ENCODE measurements at places on chromosomes 11 and 22.
A peak's percentile ranks its signal among the peaks of the same experiment; 100 is the strongest.

DNA sequence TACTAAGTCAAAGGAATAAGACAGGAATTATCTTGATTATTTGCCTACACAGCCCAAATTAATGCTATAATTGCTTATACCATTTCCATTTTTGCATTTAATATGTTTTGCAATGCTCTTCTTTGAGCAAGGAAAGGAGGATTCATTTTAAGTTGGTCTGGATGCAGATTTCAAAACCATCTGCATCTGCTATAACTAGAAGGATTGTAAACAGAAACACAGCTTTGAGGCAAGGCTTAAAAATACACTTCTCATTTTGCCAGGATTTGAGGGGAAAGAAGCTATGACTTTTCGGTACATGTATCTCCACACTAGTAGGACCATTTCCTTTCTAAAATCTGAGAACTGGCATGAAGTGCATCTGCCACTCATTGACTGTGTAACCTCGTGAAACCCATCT, 95.9 kb upstream of the MTNR1B start:
- DNase-seq = no peak

DNA sequence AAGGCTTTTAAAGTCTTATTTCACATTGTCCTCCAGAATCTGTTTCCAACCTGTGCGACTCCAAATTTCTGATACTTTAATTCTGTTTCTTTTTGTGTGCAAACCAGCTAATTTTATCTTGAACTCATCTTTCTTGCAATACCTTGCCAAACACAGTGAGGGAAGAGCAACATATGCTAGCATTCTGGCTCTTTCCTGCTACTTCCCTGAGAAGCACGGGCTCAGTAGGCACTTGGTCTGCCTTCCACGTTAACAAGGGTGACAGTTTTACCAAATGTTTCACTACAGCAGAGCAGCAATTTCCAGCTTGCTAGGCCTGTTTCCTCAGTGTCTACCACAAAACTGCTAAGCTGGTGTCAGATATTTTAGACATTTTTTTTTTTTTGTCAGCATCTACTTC, 405.8 kb downstream of the NTM start:
- no peak for DNase-seq

GRCh38 chr11:126456783-126457542, 101.5 kb downstream of the ST3GAL4 start:
- no peak for DNase-seq

DNA sequence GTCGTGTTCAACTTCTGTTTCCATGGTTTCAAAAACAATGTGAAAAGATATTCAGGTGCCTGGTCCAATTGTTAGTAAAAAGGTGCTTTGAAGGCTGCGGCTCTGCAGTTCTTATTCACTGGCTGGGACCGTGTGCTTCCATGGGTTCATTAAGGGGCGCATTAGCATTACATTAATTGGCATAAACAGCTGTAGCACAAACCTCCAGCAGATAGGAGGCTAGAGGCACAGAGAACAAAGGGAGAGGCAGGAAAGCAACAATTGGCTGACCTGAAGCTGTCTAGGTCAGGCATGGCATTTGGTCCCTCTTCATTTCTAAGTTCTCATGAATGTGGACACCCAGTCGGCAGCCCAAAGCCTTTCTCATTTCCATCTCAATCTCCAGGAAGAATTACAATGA, 16.6 kb downstream of the PAK1 start:
- no peak for DNase-seq

DNA sequence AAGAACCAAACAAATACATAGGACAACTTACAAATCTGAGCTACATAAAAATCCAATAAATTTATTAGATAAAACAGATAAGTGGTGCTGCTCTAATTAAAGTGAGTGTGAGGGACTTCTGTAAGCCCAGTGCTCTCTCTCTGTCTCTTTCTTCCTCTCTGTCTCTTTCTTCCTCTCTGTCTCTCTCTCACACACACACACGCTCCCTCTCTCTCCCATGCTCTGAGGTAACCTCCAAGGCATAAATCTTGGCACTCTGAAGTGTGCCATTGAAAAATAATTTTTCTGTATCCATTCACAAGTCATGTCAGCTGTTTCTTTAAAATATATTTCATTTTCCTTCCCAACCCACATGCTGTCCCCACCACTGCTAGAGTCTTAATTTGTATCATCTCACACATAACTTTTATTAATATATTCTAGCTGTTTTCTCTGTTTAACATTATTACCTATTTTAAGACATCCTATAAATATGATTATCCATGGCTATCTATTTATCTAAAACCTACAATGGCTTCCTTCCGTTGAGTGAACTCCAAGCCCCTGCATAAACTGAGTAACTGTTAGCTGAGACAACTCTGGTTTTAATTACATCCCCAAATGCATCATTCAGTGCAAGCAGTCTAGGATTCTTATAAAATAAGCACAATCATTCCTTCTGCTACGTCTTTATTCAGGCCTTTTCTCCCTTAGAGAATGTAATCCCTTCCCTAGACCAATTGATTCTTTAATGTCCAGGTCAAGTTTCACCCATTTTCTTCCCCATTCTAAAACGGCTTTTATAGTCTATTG, 57.4 kb upstream of the SLC5A12 start:
- no peak for DNase-seq

GRCh38 chr11:128244871-128245270, 342.5 kb downstream of the ETS1 start:
- DNase-seq = no peak

- DNase-seq = peak; percentile 35
Observed at GRCh38 chr11:75214411-75214821, 26.2 kb upstream of the TPBGL start.

- DNase-seq = no peak
Observed at GRCh38 chr11:78076733-78077403, 2.8 kb downstream of the NDUFC2 start.

DNA sequence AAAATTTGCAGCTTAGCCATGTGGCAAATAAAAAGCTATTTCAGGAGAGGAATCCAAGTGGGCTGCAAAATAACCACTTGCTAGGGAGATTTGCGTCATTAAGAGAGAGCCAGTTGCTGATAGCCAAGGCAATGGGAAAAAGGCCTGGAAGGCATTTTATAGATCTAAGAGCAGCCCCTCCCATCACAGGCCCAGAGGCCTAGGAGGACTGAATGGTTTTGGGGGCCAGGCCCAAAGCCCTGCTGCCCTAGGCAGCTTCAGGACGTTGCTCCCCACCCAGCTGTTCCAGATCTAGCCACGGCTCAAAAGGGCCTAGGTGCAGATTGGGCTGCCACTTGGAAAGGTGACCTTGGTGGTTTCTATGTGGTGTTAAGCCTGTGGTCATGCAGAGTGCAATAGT, 169.0 kb downstream of the AASDHPPT start:
- no peak for DNase-seq

DNA sequence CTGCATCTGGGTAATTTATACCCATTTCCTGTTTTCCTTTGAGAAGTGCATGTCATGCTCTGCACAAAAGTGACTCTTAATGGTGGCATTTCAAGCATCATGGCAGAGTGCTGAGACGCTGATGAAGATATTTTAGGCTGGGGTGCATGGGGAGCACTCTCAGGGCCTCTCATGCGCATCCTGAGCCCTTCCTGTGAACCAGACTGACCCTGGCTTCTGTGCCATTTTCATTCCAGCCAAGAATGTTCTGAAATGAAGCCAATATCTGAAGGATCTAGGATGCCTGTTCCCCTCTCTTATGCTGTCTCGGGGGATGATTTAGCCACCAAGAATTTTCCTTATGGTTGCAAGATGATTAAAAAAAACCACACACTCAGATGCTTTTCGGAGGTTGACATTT, 61.5 kb downstream of the MIAT start:
- DNase-seq = no peak

- no peak for DNase-seq
Observed at GRCh38 chr11:80388130-80388529, 947.3 kb upstream of the TENM4 start.

- DNase-seq = no peak
Observed at GRCh38 chr11:17599460-17599925, 52.4 kb downstream of the OTOG start.

DNA sequence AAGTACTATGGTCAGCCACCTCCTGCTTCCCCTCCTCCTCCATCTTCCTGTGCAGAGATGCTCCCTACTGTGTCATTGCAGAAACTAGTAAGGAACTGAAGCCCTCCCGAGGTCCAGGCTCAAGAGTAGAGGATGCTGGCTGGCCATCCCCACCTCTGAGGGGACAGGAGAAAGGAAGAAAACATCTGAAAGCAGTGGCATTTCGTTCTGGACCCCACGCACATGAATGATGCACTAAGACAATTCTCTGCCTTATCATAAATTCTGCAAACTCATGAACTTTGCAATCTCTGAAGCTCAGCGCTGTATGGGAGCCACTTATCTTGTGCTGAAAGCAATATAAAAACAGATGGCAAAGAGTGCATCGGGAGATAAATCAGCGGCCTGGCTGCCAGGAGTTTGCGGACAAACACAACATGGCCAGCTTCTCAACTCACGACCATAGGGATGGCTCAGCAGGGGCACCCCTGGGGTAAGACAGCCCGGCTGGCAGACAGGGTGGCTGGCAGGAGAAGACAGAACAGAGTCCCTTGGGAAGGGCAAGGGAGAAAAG, 306.4 kb downstream of the NXPE2 start:
- DNase-seq = no peak

DNA sequence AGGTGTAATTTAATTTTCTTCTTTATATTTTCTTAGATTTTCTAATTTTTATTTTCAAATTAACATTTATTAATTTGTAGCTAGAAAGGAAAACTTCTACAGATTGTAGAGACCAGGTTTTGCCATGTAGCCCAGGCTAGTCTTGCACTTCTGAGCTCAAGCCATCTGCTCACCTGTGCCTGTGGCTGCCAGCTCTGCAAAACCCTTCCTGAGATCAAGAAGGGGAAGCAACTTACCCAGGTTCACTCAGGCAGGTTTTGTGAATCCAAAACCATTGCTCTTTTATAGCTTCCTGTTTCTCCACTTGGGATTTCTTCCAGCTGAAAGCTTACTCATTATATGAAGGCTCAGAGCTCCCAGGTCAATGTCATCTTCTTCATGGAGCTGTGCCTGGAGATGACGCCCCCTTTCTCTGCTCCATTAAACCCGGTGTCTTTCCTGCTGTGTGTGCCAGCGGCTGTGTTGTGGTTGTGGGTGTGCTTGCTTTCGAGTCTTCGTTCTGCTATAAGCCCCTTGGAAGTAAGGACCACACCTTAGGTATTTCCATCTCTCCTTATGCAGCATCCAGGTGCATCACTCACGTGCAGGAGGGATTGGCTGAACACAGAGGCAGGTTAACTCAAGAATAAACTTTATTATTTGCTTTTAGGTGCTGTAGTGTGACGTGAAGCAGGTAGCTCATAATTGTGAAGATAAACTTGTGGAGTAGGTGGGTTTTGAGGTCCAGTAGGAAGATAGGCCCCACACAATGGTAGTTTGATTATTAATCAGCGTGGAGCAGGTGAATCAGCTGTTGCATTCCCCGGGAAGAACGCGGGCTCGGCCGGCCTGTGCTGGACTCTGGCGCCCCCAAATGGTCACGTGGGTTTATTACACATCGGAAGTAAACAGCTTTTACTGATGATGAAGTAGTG, 42.2 kb upstream of the INCENP start:
- DNase-seq = peak; percentile 85

DNA sequence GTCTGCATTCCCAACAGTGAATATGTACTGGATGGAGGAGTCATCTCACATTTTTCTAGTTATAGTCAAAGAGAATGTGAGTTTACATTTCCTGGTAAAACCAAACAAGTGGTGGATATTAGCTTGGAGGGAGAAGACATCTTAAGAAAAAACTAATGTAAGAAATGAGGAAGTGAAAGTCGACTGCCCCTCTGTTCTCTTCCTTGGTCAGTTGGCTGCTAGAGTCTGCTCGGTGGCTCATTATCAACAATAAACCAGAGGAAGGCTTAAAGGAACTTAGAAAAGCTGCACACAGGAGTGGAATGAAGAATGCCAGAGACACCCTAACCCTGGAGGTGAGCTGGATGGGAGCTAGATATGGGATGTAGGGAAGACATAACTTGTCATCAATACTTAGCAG, 5.8 kb downstream of the SLC22A9 start:
- peak; percentile 18 for DNase-seq

GRCh38 chr22:39480557-39480956, 21.5 kb upstream of the MIEF1 start:
- no peak for DNase-seq

DNA sequence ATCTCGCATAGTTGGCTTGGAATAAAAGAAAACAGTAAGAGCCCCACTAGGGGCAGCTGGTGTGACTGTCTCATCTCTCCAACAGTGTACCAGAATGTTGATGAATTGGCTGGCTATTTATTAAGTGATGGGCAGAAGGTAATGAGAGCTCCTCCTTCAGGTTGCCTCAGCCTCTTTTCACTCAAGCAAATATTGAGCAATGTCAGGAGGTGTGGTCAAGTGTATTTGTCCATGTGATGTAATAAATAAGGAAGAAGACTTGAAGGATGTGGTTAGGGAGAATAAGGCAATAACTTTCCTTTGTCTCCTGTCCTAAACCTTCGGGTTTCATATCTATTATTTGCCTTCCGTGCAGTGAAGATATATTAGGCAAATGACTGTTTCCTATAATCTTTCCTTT, at the start of gene TCN1:
Gene TCN1, minus strand, starts transcription at position 91 of the 400 bp plus-strand sequence. Its CDS starts 17 bp downstream, at position 74.
- DNase-seq = no peak

GRCh38 chr11:17508791-17509190, 32.1 kb upstream of the ABCC8 start:
- DNase-seq = no peak

GRCh38 chr22:45239681-45240051, 1.0 kb downstream of the KIAA0930 start:
- DNase-seq = no peak

DNA sequence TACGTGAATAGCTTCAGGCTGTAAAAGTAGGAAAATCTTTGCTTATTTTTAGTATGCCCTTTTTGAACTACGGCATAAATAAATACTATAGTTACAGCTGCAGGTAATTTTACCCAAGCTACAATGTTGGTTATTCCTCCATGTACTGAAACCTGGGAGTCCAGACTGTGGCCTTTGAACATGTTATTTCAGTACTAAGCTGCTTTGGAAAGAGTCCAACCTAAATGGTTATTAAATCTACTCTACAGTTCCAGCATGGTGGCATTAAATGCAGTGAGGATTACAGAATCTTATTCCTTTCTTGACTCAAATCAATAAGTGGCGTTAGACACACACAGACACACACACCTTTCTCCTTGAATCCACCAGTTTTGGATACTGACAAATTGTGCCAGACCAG, 165.1 kb downstream of the MSANTD4 start:
- DNase-seq = no peak

GRCh38 chr11:65479184-65480145, 19.4 kb upstream of the MALAT1 start:
- peak; percentile 82 for DNase-seq

DNA sequence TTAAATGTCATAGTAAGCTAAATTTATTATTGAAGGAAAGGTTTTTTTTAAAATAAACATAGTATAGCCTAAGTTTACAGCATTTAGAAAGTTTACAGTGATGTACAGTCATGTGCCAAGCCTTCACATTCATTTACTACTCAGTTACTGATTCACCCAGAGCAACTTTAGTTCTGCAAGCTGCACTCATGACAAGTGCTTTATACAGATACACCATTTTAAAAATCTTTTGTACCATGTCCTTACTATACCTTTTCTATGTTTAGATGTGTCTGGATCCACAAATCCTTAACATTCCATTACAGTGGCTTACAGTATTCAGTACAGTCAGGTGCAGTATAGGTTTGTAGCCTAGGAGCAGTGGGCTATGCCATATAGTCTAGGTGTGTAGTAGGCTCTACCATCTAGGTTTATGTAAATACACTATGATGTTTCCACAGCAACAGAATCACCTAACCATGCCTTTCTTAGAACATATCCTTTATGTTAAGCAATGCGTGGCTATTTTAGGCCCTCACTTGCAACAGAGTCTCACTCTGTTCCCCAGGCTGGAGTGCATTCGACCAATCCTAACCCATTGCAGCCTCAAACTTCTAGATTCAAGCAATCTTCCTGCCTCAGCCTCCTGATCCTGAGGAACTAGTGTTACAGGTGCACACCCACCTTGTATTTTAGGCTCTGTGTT, 79.5 kb upstream of the SLC25A18 start:
- no peak for DNase-seq

Measured in globus pallidus (tissue), 1 donor.